WTC11 (cell line): ENCODE measurements at places on chromosomes 2 and 18.

GRCh38 chr2:84793641-84794040 is 87.2 kb downstream of the TRABD2A start:
- DNase-seq = no peak

GRCh38 chr2:159045545-159046454 is 77.4 kb downstream of the TANC1 start:
- no peak for DNase-seq

DNA sequence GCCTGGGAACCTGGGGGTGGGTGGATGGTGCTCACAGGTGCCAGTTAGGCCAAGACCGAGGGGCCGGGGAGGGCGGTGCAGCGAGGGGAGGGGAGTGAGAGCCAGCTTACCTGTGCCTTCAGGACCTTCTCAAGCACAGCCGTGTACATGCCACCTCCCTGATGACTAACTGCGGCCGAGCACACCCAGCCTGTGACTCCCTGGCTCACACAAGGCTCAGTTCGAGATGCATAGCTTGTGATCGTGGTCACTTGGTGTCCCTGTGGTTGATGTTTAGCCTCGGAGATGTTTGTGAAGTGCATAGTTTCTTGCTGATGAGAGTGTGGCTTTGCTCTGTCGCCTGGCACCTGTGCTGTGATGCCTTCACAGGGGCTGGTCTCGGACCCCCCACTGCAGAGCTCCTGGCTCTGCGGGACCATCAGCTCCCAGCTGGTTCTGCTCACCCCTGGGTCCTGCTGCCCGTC is 84.5 kb upstream of the ODC1 start:
- DNase-seq = no peak

- no peak for DNase-seq
These were observed 163.2 kb downstream of the INSIG2 start for GRCh38 chr2:118251427-118251826.

- no peak for DNase-seq
These were observed 169.6 kb downstream of the FMNL2 start for GRCh38 chr2:152504618-152505017.

DNA sequence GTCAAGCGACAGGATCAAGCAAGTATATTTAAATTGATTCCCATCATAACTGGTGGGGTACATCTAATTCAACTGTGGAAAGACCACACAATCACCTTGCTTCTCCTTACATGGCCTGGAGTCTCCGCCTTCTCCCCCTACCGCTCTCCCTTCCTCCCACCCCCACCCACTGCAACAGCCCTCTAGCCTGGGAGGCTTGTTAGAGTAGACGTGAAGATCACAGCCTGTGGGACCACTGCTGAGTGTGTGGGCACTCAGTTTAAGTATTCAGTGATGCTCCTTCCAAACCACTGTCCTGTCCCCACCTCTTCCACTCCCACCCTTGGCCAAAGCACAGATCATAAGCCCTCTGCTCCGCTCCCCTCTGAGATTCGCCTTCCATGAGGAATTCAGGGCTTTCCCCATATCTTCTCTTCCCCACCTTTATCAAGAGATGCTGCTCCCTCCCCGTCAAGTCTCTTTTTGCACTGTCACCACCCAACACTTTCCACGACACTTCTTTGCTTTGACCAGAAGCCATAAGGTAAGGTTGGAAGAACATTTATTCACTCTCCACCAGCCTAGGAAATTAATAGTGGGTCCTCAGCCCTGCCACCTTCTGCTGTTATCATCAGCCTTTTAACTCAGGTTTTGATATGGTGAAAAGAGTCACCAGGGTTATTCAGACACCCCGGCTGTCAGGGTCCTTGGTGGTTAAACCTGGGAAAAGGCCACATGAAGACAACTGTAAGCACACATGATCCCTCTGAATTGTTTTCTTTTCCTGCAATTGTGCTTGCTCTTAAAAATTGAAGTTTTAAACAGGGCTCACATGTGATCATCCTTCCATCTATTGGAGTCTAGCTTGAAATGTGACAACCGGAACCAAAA is 1.7 kb downstream of the METTL4 start:
- no peak for DNase-seq

GRCh38 chr18:48294899-48295585 is 114.1 kb downstream of the ZBTB7C start:
- no peak for DNase-seq

- DNase-seq = no peak
These were observed 4.9 kb downstream of the VIT start for GRCh38 chr2:36701391-36701795.

- DNase-seq = no peak
These were observed 78.5 kb downstream of the RHOB start for GRCh38 chr2:20525041-20526035.

- no peak for DNase-seq
These were observed 42.1 kb downstream of the DDX18 start for GRCh38 chr2:117856415-117857210.

DNA sequence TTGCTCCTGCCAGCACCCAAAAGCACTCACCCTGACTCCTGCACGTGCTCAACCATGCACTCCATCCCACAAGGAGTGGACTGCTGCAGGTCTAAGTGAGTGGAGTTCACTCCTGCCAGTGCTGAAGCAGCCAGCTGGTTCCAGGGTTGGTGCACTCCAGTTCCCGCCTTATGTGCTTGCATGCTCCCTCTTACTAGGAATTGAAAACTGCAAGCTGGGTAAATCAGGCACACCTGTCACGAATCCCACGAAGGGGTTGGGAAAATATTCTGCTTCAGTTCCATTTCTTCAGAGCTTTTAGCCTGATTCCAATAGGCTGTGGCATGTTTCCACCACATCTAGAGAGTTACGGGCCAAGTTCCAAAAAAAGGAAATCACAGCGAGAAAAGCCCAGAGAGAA is 1365.5 kb upstream of the CHAC2 start:
- DNase-seq = no peak

DNA sequence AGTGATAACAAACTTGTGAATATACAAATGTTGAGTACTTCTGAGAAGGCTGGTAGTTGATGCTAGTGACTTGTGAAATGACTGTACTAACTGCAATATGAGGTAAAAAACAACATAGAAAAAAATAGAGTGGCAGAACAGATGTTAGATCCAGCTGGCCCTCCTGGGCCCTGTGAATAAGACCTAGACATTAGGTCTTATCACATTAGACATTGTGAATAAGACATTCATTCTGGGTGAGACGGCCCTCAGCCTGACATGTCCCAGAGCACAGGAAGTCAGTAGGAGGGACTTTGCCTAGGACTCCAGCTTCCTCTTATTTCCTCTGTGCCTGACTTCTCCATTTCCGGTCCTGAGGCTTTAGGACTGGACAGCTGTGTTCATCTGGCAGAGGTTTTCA is 22.9 kb downstream of the DOK1 start:
- no peak for DNase-seq

DNA sequence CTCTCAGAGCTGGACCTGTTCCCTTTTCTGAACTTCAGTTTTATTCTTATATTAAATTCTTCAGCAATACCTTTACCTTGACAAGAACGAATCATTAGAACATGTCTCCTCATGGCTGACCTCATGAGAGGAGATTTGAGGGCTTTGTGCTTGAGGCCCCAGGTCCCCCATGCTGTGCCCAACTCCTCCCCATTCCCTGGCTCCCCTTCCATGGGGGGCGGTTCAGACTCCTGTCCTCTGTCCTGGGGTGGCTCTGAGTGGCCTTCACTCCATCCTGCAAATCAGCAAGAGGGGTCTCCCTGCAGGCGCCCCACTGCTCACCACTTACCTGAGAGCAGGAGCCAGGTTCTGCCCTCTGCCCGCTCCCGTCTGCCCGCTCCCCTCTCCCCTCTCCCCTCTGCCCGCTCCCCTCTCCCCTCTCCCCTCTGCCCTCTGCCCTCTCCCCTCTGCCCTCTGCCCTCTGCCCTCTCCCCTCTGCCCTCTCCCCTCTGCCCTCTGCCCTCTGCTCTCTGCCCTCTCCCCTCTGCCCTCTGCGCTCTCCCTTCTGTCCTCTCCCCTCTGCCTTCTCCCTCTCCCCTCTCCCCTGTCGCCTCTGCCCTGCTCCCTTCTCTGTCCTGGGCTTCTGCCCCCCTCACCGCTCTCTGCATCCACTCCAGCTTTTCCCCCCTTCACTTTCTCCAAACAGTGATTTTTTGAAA is 98.7 kb upstream of the ALKAL2 start:
- no peak for DNase-seq

GRCh38 chr2:232896720-232897597 is 26.9 kb downstream of the SNORC start:
- DNase-seq = no peak

GRCh38 chr2:44777537-44777936 is 164.0 kb upstream of the SIX3 start:
- DNase-seq = peak; percentile 52

- no peak for DNase-seq
These were observed 136.7 kb upstream of the CXCR4 start for GRCh38 chr2:136254681-136255080.

DNA sequence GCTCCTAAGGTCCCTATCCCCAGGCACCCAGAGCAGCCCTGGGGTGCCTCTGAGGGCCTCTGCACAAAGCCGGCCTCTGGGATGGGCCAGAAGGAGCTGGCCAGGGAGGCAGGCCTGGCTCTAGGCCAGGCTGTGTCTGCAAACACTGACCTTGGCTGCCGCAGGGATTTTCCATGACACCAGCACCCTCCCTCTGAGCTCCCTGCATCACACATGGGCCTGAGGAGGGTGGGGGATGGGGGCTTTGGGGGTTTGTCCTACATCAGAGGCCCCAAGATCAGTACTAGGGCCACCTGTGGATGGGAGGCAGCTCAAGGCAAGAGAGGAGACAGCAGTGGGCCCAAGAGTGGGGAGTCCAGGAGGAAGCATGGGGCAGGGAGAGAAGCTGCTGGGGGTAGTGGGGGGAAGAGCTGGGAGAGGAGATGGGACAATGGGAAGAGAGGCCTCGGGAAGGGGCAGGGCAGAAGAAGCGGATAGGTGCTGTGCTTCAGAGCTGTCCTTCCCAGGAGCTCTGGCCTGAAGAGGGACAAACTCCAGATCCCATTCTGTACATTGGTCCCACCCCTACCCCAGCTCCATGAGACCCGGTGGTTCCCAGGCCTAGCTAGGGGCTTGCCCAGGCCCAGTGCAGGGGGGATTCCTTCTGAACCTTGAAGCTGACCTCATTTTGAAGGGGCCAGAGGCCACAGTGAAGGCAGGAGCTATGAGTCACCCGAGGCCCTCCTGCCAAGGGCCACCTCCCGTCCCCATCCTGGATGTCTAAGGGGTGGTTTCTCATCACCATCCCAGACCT is 28.0 kb downstream of the KCNK3 start:
- DNase-seq = no peak

- DNase-seq = no peak
These were observed 51.2 kb downstream of the MBP start for GRCh38 chr18:77081390-77081778.
